ENCODE measurements at places on chromosomes 1 and 21. TPM values are rescaled to one million over a fixed set of nuclear protein-coding genes. Genes with fewer than 3 reads are reported as not detected.

DNA sequence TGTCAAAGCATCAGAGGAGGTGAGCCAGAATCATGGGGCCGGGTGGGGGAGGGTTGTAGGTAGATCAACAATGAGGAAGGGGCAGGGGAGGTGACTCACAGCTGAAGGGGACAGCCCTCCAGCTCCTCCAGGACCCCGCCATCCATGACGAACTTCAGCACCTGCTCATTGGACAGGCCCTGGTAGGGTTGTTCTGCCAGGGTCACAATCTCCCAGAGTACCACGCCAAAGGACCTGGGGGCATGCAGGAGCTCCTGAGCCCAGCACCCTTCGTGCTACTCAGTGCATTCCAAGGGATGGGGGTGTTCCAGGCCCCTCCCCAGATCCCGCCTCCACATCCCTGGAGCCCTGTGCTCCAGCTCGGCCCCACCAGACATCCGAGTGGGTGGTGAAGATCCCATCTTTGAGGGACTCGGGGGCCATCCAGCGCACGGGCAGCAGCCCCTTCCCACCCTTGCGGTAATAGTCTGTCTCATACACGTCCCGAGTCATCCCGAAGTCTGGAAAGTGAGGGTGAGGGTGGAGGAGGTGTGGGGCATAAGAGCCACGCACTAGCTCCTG is 17.5 kb downstream of the INSRR start:
- DNase-seq: no peak

ADAMTSL4 gene
- total RNA-seq: 0.16 TPM

- no peak for DNase-seq
Observed at GRCh38 chr1:1387098-1388077, 11.7 kb downstream of the CCNL2 start.

C1QA gene
- 0.66 TPM for total RNA-seq

TAGLN2 gene
- total RNA-seq: 125 TPM

DNA sequence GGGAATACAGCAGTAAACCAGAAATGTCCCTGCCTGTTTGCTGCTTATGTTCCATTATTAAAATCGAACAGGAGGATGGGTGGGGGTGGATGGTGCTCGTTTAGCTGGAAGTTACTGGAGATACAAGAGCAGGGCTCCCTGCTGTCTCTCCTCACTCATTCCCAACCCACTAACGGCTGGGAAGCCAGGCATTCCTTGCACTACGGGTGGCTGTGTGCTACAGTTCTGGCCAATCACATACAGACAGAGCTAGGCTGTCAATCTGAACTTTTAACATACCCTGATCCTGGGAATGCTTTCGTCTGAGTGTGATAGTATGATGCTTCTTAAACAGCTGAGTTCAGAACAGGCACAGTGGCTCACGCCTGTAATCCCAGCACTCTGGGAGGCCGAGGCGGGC is 7.0 kb downstream of the SIPA1L2 start:
- no peak for DNase-seq

Data from naive thymus-derived CD8-positive, alpha-beta T cell (primary cell).